NCI-H187 (cell line): ENCODE measurements at places on chromosomes 5 and 9.

- no peak for DNase-seq
These were observed 90.1 kb downstream of the GOLPH3 start for GRCh38 chr5:32083981-32084430.

- no peak for DNase-seq
These were observed 561.3 kb downstream of the IRX1 start for GRCh38 chr5:4156889-4157288.

DNA sequence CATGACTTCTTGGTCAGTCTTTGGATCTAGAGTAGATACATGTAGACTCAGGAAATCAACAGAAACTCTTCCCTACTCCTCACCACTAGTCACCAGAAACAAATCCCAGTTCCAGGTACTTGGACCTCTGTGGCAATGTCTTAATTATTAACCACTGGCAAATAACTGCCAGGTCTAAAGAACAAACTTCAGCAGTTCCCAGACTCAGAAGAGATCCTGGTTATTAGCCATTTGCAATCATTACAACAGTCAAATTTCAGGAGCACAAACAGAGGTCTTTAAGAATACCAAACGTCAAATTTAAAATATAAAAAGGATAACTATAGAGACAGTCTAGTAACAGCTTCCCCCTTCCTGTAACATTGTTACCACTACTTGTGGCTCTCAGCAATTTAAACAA lies 10.2 kb downstream of the DIAPH1 start:
- DNase-seq, result no peak

DNA sequence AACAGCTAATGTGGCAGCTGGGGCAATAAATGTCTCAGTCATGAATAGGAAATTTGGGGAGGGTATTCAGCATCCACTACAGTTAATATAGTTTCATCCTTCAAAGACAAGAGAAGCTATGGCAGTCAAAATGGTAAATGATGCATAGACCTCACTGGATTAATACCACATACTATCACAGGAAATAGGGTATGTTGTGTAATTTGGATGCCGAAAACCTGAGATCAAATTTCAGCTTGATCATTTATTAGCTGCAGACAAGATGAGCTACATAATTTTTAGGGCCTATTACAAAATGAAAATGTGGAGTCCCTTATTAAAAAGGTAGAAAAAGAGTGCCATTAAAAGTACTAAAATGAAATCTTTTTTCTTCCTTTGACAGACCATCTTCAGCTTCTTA lies 112.6 kb upstream of the MTAP start:
- DNase-seq, result no peak

- no peak for DNase-seq
These were observed 333.9 kb downstream of the DIRAS2 start for GRCh38 chr9:90308691-90309090.

- no peak for DNase-seq
These were observed 85.1 kb upstream of the GRHPR start for GRCh38 chr9:37337301-37337890.

DNA sequence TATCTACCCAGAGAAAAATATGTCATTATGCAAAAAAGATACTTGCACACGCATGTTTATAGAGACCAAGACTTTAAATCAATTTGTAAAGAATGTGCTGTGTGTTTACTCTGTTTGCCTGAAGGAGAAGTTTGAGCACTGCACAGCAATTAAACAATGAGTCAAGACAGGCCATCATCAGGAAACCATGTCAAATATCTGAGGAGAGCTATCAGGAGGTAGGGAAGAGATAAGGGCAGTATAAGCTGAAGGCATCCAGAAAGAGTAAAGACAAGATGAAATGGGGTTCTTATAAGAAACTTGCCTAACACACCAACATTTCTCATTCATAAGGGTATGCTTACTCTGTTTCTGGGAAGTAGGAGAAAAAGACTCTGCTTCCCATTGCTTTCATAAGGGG lies 405.8 kb upstream of the PTGER4 start:
- DNase-seq, result no peak

- DNase-seq, result no peak
These were observed 405.3 kb upstream of the SGCD start for GRCh38 chr5:155921621-155922020.
